IMR-90 (cell line): ENCODE measurements at places on chromosomes 6 and 20. TPM values are rescaled to one million over a fixed set of nuclear protein-coding genes. Genes with fewer than 3 reads are reported as not detected.

SLC32A1 gene
- not detected in 2 replicates for polyA plus RNA-seq

ZBTB12 gene
- polyA plus RNA-seq: 8.1 and 8.5 TPM in 2 replicates

LCA5 gene
- polyA plus RNA-seq: 0.87 and 1.2 TPM in 2 replicates

SNX3 gene
- 123 and 159 TPM in 2 replicates for polyA plus RNA-seq

PSORS1C2 gene
- not detected in 2 replicates for polyA plus RNA-seq

CST4 gene
- polyA plus RNA-seq: not detected in 2 replicates

SLC17A2 gene
- not detected in 2 replicates for polyA plus RNA-seq

SLCO4A1 gene
- 1.1 and 1.5 TPM in 2 replicates for polyA plus RNA-seq

KHDRBS2 gene
- not detected in 2 replicates for polyA plus RNA-seq

SERAC1 gene
- polyA plus RNA-seq: 6.7 and 7.7 TPM in 2 replicates

LY6G6F gene
- polyA plus RNA-seq: not detected in 2 replicates

GCNT2 gene
- 0.24 and 0.34 TPM in 2 replicates for polyA plus RNA-seq

SCRT2 gene
- not detected in 2 replicates for polyA plus RNA-seq

FRK gene
- polyA plus RNA-seq: under 0.01 and 0.02 TPM in 2 replicates
